Neuronal stem cell (in vitro differentiated cells): ENCODE measurements at places on chromosomes 5 and 9.

GRCh38 chr9:94005272-94005901, 50.2 kb upstream of the BARX1 start:
- no peak for DNase-seq

DNA sequence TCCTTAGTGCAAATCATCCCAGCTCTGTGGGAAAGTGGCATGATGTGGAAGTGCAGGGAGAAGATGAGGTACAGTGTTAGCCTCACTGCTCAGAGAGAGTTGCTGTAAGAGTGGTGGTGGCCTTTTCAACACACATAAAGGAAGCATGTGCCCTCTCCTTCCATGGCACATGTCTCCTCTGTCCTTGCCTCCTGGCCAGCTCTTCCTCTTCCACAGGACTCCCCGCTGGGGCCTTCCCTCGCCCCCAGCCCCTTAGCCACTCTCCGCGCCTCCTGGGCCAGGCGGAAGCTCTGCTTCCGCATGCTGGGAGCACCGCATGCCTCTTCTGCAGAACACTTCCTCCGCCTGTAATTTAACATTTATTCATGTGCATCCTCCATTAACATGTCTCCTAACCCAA, 4.8 kb upstream of the KCNMB1 start:
- DNase-seq, result no peak

GRCh38 chr5:160604484-160604883, 182.8 kb downstream of the PTTG1 start:
- DNase-seq, result no peak

- DNase-seq, result no peak
Measured at GRCh38 chr9:23379842-23380241, 446.2 kb downstream of the ELAVL2 start.

GRCh38 chr9:125825762-125826161, 78.6 kb downstream of the PBX3 start:
- DNase-seq, result no peak

- no peak for DNase-seq
Measured at GRCh38 chr5:139514486-139514856, 31.9 kb upstream of the STING1 start.

GRCh38 chr9:125910286-125910685, 163.1 kb downstream of the PBX3 start:
- no peak for DNase-seq

GRCh38 chr9:136174779-136175615, 29.9 kb downstream of the LHX3 start:
- DNase-seq, result no peak

DNA sequence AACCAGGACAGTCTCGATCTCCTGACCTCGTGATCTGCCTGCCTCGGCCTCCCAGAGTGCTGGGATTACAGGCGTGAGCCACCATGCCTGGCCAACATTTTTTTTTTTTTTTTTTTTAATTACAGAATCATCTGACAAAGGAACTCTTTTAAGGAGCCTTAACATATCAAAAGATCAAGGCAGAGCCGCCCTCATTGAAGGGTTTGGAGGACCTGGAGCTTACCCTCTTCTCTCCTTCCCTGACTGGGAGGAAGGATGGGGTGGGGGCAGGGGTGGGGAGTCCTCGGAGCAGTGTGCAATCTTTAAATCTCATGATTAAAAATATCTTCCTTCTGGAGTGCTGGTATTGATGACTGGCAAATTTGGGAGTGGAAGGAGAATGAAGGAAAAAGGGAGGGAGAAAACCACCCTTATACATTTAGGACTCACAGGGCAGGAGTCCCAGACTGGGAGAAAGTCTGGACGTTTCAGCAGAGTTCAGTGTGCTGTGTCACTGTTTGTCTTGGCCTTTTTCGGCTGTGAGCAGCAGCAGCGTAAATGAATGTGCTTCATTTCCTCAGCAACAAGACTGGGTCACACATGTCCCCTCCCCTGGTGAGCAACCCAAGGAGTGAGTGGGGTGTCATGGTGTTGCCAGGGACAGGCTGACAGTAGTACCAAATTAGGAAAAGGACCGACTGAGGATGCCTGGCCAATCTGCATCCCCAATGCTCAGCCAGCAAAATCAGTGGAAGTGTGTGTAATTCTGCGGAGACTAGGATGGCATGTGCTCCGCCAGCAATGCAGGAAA, 115.3 kb upstream of the BNC2 start:
- DNase-seq, result no peak

DNA sequence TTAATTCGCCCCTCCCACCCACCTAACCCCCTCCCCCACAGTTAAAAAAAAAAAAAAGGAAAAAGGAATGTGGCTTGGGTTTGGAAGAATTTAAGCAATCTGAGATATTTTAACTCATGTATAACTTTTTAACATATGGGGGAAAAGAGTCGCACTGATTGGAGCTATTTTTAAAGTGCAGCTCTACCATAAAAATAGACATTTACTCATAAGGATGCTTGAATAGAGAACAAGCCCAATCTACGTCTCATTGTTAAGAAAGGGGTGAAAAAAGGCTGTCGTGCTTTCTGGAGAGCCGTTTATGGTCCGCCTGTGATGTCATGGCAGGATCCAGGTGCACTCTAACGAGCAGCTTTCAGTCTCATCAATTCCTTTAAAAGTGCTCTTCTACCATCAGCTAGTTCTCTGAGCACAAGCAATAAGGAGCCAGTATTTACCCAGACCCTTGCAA, 142.4 kb downstream of the ELAVL2 start:
- no peak for DNase-seq

DNA sequence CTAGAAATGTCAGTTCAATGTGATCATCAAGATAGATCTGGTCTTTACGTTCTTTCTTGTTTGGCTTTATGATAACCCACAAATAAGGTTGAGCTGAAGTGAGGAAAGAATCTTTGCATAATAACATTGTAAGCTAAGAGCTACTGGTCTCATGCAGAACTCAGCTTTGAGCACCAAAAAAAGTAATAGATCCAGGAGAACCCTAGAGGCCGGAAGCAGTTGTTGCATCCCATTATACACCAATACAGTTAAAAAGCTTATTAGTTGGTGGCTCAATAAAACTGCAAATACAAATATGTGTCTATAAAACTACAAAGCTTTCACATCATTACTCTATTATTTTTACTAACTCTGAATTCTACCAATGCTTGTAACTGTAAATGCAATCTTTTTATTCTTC, 85.5 kb upstream of the NUDT12 start:
- DNase-seq, result no peak

DNA sequence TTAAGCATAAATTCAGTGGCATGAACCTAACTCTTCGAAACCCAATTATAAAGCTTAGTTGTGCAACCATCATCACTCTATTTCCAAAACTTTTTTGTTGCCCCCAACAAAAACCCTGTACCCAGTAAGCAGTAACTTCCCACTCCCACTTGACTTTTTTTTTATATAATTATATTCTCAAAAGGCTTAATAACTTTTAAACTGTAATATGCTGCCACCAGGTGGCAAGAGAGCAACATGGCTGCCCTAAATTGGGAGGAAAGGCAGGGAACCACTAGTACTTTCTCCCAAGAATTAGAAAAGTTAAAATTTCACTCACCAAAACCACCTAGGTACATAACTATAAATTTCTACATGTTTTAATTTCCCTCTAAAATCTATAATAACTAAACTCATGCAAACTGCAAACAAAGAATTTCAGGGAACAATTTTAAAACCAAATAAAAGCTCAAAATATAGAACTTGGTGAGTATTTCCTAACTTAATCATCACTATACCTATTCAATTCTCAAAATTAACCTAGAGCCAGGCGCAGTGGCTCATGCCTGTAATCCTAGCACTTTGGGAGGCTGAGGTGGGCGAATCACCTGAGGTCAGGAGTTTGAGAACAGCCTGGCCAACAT, 50.2 kb upstream of the RNF38 start:
- peak; percentile 14 for DNase-seq

DNA sequence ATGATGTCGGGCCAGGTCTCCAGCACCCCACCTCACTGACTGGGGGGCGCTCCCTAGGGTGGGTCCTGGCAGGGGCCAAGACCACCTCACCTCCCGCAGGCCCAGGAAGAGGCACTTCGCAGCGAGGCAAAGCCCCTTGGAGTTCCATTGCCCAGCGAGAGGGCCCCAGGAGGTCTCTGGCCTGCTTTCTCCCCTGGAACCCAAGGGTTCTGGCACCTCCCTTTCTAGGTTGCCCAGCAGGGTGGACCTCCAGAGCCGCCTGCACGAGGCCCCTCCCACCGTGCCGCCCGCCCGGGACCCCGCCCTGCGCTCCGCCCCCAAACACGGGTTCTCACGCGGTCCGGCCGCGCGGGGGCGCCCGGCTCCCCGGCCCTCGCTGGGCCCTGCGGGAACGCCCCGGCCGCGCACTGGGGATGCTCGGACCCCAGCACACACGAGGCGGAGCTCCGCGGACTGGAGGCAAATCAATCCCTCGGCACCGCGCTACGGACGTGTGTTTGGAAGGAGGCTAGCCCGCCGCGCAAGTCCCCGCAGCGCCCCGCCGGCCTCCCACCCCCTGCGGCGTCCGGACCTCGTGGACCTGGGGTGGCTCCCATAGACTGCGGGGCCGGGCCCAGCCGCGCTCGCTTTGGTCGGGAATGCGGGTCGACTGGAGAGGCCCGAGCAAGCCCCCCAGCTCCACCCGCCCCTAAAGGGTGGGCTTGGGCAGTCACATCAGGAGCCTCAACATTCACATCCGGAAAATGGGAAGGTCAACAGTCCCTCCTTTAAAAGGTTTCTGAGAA, 99.5 kb upstream of the LMX1B start:
- DNase-seq, result peak; percentile 69

DNA sequence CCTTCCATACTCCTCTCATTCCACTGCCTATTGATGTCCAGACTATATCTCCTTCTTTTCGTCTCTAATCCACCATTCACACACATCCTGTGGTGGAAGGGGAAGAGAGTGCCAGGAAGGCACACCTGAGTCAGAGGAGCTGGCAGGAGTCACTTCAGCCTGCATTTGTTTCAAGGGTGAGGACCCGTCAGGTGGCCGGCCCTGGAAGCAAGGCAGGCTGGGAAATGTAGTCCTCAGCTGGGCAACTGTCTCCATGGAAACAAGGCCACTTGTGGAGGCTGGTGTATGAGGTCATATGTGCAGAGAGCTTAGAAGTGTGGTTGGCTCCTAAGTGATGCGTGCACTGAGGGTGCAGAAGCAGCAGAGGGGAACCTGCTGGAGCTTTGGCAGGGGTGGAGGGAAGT, 278.4 kb downstream of the NSG2 start:
- peak; percentile 67 for DNase-seq

DNA sequence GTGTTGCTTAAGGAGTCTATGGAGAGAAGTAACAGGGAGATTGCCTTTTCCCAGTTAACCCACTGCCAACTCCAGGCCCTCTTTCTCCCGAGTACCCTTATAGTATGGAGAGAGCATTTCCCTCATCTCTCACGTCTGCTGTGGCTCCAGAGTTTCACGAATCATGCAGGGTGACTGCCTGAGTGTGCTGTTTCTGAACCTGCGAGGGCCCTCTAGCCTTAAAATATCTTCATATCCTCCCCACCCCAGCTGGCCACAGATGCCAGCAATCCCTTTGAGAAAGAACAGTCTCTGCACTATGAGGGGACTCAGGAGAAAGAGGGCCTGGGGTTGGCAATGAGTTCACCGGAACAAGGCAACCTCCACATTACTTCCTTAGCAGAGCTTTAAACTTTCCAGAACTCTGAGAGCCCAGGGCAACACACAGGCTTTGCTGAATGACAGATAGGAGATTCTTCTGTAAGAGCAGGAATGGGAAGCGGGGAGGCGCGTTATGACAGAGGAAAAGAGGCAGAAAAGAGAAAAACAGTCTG, 81.6 kb upstream of the ANKH start:
- no peak for DNase-seq

GRCh38 chr5:157267025-157267424, 1.1 kb downstream of the CYFIP2 start:
- no peak for DNase-seq

DNA sequence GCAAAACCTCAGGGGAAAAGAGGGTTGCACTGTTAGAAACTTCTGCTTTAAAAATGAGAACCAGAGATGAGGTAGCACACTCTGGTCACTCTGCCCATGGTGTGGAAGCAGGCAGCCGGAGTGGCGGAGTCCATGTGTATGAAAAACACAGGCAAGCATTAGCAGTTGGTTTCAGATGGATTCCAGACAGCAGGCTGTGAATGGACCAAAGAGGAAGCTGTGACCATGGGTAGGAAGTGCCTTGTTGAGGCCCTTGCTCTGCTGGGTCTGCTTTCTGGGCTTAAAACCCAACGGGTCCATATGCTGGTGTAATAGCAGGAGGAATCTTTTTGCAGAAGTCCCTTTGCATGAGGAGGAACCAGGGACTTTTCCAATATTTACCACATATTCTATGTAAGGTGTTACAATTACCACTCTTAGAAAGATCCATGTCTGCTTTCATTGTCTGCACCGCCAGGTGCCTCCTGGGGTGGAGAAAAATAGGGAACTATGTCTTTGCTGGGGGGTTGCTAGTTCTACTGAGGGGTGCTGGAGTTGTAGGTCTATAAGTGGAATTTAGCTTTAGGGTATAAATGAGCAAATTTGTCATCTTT, 77.0 kb downstream of the ANKRD55 start:
- DNase-seq, result no peak

DNA sequence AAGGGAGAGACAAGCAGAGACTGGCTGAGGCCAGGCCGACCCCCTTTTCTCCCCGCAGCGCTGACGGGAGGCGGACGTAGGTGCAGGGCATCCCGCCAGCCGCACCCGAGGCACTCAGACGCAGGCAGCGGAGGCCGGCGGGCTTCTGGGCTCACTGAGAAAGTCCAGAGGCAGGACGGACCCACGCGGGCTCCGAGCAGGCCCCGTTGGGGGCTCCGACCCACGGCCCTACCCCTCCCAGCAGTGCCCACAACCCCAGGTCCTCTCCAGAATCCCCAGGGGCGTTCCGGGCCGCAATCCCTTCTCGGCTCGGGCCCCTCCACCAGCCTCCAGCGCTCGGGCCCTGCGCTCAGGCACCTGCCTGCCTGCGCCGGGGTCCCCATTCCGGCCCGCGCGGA, 543 bp downstream of the MTMR12 start:
- peak; percentile 47 for DNase-seq

GRCh38 chr9:83935276-83935935, 14.2 kb upstream of the KIF27 start:
- DNase-seq, result peak; percentile 43

GRCh38 chr9:76311537-76311936, 82.7 kb downstream of the RFK start:
- no peak for DNase-seq

DNA sequence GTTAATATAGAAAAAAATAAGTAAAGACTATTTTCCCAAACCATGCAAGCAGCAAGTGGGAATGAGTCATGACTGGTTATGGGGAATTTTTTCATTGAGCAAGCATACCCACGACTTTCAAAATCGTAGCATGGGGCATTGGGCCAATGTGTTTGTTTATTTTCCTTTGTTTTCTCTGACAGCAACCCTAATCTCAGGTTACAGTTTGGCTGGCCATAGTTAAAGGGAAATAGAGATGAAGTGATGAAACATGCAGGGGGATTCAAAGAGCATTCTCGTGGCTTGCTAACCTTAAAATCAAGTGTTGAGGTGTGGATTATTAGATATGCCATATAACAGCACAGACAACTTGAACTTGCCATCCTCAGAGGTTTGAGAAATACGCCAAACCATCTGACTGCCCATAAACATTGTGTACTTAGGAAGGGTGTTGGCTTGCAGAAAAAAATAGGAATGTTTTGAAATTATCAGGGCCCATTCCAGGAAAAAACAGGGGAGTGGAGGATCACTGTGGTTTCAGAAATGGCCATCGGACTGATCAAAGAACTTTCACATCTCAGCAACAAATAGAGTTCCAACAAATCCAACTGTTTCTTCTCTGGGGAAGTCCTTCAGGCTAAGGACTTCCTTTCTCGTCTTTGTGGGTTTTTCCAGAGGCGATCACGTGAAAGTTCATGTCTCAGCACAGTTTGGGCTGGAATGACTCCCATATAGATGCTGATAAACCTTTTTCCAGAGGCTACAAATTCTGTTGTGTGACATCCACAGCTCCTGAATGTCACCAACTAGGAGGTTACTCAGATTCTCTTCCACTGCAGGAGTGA, 259.1 kb downstream of the SYK start:
- no peak for DNase-seq

- no peak for DNase-seq
Measured at GRCh38 chr9:104092192-104092591, 1.9 kb upstream of the SMC2 start.
